ENCODE measurements at places on chromosomes 3 and 15. TPM values are rescaled to one million over a fixed set of nuclear protein-coding genes. Genes with fewer than 3 reads are reported as not detected.

DNA sequence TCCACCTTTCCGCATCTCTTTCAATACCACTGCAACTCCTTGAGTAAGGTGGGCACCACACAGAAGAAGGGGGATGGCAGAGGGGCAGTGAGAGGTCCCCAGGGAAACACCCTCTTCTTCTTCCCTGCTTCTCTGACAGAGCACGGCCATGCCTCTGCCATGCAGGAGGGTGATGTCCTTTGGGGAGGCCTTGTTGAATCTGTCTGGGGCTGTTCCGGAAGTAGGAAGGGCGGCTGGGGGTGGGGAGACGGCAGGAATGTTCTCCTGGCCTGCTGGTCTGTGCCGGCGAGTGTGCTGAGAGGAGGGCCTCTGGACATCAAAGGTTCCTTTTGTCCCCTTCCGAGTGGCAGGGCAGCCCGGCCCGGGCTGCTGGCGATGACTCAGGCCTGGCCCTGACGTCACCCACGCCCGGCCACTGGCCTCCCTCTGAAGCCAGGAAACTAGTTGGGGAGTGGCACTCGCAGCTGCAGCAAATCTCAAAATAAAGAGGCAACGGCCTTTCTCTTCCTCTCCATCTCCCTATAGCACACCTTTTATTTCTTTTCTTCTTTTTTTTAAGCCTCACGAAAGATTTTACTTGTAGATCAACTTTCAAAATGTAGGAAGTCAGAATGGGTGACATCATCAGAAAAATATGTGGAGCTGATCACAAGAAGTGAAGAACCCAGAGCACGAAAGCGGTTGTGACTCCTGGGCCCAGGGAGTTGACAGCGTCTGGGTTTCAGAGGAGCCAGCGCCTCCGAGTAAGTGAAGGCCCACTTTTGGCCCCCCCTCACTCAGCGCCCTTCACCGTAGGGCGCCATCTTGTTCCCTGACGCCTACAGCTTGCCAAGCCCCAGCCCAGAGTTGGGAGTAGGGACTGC is at the start of gene ZBTB38:
Gene ZBTB38 (plus strand): TSS at position 443 of the 863 bp plus-strand sequence. CDS start 73,885 bp downstream, outside the sequence.
- peak; percentile 86 for DNase-seq

GRCh38 chr3:12750223-12750622 is 8.8 kb downstream of the TMEM40 start:
- DNase-seq = peak; percentile 70

- no peak for DNase-seq
Observed at GRCh38 chr3:23648326-23648995, 157.3 kb upstream of the UBE2E1 start.

GRCh38 chr3:139671863-139672646 is 5.7 kb downstream of the NMNAT3 start:
- no peak for DNase-seq

- peak; percentile 58 for DNase-seq
Observed at GRCh38 chr15:52427804-52428203, 100.9 kb downstream of the MYO5A start.

Gene PTPRG
- 54.2 TPM for total RNA-seq

Measured in gastrocnemius medialis (tissue), 4 donors.